ENCODE measurements at places on chromosomes 5 and 9.

DNA sequence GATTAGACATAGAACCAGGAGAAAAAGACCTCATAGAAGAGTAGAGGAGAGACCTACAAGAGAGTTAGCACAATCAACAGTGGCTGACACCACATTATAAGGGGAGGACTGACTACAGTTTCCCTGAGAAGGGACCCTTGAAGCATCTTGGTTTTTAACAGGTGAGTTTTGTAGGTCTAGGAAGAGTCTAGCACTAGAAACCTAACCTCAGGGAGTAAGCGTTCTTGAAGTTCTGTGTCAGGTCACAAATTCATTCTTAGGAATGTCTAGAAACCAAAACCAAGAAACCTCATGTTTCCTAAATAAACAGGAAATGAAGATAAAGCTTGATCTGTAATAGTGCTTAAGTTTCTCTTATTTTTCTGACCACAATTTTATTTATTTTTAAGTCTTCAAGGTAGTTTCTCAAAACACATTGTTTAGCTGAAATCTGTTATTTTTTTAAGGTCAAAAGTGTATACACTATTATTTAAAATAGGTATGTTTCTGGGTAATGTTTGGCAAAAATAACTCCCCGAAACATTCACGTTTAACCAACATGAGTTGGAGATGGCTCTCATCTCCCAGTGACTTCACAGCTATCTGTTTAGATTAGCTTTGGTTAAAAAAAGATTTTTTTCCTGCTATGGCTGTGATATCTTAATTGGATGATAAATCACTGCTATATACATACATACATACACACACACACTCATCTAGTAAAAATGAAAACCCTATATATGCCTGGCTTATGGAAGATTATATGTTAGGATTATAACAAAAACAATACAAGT, 37.1 kb downstream of the MAP3K1 start:
- DNase-seq: no peak

DNA sequence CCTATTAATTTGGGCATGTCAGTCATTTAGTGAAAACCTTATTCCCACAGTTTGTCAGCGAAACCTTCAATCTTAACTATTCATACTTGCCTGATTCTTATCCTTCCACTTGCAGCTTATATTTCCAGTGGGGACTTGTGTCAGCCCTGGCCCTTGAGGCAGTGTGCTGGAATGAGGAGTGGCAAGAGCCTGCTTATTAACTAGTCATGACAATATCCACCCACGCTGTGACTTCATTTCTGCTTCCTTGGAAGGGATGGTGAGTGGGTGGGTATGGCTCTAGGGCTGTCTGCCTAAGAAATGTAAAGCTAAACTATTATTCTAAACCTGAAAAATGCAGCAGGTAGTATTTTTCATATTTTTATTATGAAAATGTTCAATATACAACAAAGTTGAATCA, 34.0 kb upstream of the LURAP1L start:
- DNase-seq: no peak

DNA sequence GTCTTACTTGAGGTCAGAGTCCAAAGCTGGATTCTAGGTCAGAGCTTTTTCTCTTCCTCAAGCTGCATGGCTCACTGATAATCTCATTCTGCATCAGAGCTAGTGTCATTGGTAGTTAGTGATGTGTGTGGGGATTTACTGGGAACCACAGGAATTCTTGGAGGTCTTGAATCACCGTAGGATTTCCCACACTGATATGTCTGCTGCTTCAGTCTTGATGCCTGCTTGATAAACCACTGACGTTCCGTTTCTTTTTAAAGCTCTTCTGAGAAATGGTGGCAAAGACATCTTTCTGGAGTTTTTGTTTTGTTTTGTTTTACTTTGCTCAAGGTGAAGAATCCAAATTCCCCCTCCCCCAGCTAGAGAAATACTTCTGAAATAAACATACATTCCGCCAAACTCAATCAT, 1.2 kb upstream of the GARIN3 start:
- no peak for DNase-seq

DNA sequence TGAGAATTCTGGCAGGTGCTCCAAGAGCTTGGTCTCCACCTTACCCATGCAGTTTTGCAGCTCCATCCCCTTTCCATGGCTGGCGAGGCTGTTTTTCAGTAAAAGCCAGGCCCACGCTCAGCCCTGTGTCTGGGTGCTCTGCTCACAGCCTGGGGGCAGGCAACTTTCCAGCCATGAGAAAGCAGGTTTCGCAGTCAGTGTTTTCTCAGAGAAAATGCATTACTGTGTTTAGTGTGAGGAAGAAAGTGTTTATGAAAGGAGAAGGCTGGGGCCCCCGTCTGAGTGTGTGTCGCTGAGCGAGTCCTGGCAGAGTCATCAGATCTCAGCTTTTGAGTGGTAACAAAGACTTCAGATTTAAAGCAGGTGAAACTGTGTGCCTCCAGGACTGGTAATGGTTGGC, 248.1 kb downstream of the IRX1 start:
- no peak for DNase-seq

DNA sequence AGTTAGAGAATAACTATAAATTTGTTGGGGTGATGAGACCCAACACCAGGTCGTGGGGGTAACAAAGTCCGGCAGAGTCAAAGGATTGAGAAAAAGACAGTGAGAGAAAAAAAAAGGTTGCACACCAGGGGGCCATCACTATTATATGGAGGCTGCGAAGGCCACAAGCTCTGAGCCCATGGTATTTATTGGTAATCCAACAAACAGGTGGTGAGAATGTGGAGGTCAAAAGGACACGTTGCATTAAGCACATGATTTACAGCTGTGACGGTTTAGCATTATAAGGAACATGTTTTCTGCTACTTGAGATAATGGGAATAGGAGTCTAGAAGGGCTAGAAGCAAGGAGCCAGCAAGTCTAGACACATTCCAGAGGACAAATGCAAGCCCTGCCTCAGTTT, 2202.2 kb upstream of the C9orf72 start:
- DNase-seq: no peak

- peak; percentile 52 for DNase-seq
These were observed 43.1 kb downstream of the BOD1 start for GRCh38 chr5:173573126-173573960.

DNA sequence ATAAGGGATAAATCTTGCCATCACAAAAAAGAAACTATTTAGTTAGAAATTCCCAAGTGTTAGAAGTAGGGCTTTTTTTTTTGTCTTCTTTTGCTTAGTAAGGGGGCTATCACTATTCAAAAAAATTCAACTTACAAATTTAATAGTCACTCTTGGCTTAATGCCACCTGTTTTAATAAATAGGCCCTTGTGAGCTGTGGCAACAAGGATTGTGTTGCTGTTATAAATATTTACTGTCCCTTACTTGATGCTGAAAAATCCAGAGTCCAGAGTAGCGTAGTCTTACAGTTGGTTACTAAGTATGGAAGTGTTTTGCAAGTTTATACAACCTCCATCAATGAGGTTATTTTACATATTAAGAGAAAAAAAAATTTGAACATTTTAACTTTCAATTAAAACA, 21.4 kb upstream of the CEP78 start:
- no peak for DNase-seq

DNA sequence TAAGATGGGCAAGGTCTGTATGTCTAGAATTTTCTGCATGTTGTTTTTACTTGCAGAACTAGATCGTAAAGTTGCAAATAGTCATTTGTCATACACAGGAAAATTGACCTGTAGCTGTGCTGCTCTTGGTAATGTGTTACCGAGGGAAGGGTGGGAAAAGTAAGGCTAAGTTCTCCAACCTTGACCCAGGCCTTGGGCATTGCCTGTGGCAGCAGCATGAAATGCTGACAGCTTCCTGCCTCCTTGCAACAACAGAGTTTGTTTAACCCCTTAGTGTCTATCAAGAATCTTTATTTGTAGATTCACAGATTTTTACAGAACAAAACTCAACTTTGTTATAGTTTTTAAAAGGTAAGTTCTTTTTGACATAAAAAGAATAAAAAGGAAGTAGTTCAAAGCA, 48.3 kb downstream of the ERCC6L2 start:
- no peak for DNase-seq

GRCh38 chr9:34575241-34575640, 14.3 kb downstream of the CNTFR start:
- DNase-seq: no peak

- no peak for DNase-seq
These were observed 231.3 kb downstream of the RFK start for GRCh38 chr9:76162751-76163500.

DNA sequence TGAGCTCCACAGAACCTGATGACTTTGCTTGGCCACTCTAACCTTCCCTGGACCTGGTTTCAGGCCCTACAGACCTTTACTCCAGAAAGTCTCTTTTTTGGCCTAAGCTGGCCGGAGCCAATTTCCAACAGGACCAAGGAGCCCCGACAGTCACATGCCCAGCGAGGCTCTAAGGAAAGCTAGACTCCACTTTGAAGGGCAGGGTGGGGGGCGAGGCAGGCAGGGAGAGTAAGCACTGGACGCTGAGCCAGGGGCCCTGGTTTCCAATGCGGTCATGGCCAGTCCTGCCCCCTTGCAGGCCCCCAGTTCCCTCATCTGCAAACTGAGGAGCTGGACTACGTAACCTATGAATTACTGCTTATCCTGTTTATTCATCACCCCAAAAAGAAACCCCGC, 65.2 kb downstream of the ADAMTS2 start:
- DNase-seq: no peak

DNA sequence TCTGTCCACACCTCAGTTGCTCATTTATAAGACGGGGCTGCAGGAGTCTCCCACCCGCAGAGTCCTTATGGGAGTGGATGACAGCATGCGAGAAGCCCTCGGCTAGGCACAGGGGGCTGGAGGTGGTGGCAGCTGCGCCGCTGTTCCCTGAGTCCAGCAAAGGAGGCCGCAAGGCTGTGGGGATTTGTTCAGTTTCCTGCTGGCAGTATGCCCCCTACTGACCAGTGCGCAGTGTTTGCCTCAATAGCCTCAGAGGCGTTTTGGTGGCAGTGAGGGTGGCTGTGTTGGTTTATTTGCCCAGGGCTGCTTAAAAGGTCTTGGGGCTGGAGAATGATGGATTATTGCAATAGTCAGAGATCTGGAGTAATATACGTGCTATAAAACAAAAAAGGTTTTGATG, 176.3 kb upstream of the OTULINL start:
- no peak for DNase-seq

- DNase-seq: no peak
These were observed 217.1 kb downstream of the EBF1 start for GRCh38 chr5:158882660-158883059.

GRCh38 chr9:22446589-22446949, at the start of gene DMRTA1:
TSS of gene DMRTA1 (plus strand) at chr9:22446824. CDS start at chr9:22447066, 242 bp downstream.
- DNase-seq: no peak

- peak; percentile 27 for DNase-seq
These were observed 831 bp downstream of the INPP5E start for GRCh38 chr9:136438548-136439480.

- no peak for DNase-seq
These were observed 147.8 kb downstream of the RXRA start for GRCh38 chr9:134474055-134474370.

DNA sequence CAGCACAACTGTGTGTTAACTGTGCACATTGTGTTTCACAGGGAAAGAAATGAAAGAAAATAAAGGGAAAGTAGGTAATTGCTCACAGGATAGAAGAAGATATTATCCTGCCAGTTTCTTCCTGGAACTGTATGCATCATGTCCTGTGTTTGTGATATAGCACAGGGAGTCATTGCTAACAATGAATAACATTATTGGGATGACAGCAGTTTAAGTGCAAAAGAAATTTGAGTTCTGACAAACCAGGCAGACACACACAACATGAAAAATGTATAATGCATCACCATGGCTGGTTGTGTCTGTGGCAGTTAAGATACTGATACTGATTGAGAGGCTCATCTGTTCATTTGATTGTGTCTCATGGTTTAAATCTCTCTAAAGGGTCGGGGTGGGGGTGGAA, 145.4 kb downstream of the SPATA31D1 start:
- DNase-seq: no peak

- DNase-seq: no peak
These were observed 64.1 kb upstream of the FCN1 start for GRCh38 chr9:134981829-134982228.

DNA sequence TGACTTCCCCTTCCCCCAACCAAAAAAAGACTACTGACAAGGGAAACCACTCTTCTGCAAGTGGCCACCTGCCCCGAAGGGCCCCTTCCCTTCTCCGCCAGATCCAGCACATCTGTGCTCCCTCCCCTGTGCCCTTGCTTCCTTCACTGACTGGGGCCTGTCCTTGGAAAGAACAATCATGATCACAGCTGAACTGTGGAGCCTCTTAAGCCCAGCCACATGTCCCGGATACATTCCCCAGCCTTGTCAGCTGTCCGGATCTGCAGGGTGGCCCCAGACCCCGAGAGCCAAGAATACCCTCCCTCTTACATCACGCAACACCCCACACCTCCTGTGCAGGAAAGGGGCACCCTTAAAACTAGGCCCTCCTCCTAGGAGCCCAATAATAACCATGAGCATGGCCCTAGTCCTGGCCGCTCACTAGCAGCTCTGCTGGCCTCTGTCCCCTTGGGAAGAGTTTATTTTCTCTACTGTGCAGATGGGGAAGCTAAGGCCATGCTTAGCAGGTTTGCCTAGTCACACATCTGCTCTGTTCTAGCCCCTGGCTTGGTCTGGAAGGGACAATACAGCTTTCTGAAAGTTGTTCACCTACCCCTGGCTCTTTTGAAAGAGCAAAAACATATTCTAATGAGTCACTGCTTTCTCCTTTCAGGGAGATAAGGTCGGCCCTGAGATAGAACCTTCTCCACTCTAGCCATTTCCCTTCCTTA, 3.8 kb downstream of the SPRY4 start:
- no peak for DNase-seq

DNA sequence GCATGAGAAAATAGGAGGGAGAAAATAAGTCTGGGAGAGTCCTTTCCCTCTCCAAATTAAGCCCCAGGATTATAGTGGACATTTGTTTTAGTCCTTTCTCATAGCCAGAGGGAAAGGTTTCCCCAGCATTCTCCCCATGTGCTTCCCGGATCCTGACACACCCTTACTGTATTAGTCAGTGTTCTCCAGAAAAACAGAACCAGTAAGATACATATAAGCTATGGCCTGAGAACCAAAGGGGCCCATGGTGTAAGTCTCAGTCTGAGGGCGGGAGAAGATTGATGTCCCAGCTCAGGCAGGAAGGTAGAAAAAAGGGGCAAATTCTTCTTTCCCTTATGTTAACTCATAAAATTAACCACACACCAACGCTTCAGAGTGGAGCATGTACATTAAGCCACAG, 25.6 kb upstream of the SPATA31D4 start:
- DNase-seq: no peak

GRCh38 chr5:141051521-141051866, 320 bp downstream of the PCDHB1 start:
- DNase-seq: no peak

DNA sequence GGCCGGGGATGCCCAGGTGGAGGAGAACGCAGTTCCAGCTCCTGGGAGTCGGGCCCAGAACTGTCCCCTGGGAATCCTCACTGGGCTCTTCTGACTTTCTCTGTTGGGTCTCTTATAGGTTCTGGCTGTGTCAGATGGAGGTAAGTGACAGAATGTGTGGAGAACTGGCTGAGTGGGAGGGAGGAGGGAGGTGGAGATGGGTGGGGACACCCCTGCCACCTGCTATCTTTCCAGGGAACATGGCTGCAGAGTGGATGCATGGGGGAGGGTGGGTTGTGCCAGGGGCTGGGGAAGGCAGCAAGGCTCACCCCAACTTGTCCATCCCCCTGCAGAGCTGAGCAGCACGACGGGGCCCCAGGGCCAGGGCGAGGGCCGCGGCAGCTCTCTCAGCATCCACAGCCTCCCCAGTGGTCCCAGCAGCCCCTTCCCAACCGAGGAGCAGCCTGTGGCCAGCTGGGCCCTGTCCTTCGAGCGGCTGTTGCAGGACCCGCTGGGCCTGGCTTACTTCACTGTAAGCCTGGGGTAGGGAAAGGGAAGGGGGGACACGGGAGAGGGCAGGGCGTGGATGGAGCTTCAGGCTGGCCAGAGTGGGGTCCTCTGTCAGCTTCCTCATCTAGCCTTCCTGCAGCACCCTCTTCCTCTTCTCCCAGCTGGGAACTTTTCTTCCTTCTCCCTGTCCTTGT, 8.3 kb downstream of the RGS14 start:
- no peak for DNase-seq

Measured in activated CD8-positive, alpha-beta memory T cell treated with anti-CD3 and anti-CD28 coated beads for 1 hour (primary cell).